ENCODE measurements at places on chromosomes 1 and 21.

DNA sequence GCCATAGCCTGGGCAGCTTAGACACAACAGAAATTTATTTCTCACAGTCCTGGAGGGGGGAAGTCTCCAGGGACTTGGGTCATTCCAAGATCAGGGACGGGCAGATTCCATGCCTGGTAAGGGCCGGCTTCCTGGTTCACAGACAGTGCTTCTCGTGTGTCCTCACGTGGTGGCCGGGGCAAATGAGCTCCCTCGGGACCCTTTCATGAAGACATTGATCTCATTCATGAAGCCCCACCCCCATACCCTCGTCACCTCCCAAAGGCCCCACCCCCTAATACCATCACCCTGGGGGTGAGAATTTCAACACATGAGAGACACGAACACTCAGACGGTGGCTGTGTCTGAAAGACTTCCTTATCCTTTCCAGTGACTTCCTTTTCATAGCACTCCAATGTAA is 51.5 kb downstream of the ACOT7 start:
- no peak for DNase-seq

DNA sequence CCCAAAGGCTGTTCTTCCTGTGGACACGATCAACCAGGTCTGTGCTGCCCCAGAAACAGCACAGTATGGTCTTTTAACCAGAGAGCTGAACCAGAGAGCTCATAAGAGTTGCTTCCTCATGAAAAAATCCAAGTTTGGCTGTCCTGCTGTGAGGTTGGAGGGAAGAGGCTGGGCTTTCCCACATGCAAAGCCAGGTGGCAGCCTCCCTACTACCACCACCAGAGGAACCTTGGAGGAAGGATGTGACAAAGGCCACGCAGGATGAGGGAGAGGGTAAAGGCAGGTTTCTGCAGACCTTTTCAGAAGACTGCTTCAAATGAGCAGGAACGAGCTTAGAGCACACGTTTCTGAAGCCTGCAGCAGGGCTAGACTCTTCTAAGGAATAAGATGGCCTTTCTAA is 27.1 kb downstream of the FAM78B start:
- DNase-seq = no peak

DNA sequence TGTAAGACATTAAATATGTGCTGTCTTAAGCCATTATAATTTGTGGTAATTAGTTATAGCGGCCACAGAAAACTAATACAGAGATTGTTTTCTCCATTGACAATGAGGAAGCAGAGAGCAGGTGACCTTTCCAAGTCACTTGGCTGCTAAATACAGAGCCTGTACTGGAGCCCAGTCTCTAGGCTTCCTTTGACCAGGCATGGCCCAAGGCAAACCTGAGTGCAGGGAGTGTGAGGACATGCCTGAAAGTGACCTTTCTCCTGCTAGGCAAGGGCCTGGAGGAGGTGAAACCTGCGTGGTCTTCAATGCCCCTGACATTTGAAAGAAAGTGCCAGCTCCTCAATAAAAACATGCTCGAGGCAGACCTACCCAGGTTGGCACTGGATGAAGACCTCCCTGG is 12.5 kb upstream of the CHI3L1 start:
- no peak for DNase-seq

DNA sequence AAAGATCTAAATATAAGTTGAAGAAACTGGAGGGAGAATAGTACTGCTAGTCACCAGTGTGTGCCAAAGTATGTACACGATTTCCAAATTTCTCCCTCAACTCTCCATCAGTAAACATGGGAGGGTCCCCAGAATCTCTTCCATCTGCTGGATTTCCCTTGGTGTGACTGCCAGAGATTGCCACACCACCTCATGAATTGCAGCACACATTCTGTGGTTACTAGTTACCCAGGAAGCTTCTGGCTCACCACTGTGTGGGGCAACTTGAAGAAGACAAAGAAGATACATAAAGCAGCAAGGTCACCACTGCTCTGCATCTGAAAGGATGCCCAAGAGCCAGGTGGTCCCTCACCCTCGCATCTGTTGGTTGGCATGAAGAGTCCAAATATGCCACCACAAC is 191.7 kb upstream of the ESRRG start:
- no peak for DNase-seq

DNA sequence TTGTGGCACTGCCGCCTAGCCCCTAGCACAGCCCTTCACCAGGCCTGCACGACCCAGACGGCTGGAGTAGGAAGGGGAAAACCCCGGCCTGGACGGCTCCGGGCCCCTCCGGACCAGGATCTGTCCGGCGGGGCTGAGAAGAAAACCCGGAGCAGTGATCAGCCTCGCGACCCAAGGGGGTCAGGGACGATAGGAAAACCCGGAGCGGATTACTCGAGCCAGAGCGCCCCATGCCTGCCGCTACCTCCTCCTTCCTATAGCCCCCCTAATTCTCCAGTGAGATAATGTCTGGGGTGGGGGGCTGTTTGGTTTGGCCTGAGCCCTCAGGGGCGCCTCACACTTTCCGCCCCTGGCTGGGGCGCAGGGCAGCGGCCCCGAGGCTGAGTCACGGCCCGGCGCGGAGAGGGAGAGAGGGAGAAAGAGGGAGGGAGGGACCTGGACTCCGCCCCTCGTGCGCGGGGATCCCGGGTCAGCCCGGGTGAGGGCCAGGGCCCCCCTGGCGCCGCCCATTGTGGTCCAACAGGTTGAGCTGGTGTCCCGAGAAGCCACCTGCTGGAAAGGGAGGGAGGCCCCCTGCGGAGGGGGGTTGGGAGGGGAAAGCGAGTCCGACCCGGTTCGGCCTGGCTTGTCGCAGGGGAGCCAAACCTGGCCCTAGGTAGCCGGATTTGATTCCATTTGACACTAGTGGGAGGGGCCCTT is 1.7 kb upstream of the ZBTB7B start:
- peak; percentile 78 for DNase-seq

DNA sequence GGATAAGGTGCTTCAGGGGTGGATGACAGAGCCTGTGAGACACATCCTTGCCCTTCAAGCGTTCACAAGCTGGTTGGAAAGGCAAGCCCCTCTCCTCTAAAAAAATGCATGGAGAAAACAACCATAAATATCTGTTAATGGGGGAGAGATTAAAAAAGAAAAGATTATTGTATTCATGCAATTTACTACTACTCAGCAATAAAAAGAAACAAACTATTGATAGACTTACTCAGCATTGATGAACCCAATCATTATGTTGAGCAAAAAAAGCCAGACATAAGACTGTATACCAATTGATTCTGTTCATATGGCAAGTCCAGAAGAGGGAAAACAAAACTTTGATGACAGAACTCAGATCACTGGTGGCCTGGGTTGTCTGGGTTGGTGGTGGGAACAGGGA is 138.7 kb upstream of the IRF2BP2 start:
- DNase-seq = no peak

DNA sequence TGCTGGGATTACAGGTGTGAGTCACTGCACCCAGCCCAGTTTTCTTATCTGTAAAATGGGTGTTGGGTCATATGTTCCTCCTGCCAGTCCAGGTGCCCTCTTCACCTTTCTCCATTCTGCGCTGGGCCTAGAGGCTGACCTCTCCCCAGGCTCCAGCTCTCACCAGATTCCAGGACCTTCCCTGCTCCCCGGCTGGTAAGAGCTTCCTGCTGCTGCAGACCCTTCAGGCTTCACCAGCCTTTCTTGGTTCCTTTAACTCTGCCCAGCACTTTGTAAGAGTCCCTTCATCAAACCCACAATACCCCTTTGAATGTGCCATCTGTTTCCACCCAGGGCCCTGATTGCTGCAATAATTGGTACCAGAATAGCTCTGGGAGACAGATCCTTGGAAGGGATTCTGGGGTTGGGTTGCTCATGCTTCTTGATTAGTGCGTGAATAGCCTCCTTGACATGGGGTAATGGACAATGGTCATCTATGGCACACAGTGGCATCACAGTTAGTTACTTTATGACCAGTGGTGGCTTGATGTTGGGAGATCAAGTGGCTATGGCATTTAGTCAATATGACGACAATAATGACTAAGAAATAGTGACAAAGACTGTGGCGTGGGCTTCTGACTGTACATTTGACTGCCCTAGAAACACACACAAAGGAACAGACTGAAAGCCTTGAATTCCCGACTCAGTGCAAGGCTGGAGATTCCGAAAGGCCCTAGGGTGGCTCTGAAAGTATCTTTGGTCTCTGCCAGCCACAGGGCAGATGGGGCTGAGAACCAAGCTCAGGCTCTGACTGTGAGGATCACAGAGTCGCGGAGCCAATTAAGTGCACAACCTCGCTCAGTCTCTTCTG is 67.3 kb downstream of the SLC9A1 start:
- DNase-seq = no peak

DNA sequence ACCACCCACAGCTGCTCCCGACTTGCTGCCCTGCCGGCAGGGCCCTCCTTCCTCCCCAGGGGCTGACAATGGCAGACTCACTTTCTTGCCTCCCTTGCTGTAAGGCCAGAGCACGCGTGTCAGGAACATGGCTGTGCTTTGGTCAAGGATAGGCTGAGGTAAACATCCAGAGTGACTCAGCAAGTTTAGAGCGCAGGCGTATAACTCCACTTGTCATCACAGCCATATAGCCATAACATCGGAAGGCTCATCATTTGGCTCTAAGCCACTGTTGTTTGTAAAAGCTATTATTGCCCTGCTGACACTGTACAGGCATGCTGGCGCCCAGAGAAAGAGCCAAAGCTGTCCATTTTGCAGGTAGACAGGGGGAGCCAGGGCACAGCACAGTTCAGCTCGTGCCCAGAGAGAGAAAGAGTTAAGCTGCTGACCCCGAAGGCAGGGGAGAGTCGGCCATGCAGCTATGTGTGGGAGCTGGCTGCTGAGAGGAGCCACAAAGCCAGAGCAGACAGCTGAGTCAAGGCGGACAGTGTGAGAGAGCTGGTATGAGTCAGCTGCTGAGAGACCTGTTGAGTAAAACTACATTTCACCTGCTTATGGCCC is 60.6 kb downstream of the GNG4 start:
- peak; percentile 42 for DNase-seq

Data from HTR-8/SVneo (cell line).